ENCODE measurements at places on chromosomes 4 and X.

DNA sequence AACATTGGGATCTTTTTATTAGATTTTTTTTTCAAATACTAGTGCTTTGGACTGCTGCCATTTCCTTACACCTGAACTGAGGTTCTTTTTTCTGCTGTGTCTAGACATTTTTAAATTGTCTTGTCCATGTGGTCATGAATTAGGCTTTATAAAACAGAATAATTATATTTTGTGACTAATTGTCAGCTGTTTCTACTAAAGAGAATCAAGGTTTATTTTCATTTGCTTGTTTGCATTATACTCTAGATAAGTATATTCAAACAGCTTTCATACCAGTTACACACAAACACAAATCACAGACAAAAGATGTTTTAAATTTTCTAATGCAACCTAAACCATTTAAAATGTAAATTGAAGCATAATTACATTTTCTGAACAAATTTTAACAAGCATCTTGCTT is 194.7 kb downstream of the GALNTL6 start:
- no peak for DNase-seq

DNA sequence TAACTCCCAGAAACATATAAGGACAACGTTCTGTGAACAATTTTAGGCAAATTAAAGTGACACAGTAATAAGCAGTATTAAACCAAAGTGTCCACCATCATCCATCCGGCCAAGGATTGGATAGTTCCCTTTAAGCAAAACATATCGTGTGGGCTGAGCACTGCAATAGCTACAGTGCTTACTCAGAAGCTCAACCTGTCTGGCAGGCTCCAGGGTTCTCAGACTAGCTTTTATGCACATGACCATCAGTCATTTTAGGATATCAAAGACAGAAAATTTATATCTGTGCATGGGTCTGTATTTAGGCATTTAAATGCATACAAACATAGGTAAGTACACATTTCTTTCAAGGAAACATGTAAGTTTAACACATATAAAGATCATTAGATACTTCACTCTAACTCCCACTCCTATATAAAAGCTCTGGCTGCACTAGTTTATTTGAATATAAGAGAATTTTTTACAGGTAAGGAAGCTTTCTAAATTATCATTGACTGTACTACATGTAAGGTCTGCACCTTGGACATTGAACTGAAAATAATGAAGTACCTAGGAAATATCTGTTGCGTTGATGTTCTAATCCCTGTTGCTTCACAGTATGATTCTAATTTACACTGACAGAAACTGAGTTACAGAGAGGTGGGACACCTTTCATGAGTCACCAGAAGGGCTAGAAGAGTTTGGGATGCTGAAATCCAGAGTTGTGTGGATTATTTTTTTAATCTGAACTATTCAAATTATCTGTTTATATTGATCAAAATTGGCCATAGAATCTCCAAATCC is 67.6 kb downstream of the ELOVL6 start:
- no peak for DNase-seq

GRCh38 chr4:11165052-11165451 is 263.6 kb downstream of the HS3ST1 start:
- no peak for DNase-seq

DNA sequence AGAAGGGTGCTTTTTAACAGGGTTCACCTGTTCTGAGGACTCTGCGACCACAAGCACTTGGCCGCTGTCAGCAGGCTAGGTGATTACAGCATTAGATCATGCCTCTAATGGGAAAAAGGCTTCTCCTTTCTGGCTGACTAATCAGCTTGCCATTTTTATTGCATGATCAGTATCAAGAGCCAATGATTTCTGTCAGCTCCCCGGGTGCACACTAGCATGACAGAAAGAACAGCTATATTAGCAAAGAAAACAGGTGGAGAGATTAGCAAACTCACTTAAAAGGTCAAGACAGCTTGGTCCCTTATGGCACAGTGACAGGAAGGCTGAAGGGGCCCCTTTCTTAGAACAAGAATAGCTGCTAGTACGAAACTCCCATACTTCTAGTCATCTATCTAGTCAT is 170.0 kb downstream of the SMIM20 start:
- DNase-seq, result no peak

- DNase-seq, result no peak
Measured at GRCh38 chr4:88054901-88055300, 47.5 kb downstream of the PKD2 start.

- DNase-seq, result no peak
Measured at GRCh38 chr4:113603911-113604310, 157.6 kb downstream of the CAMK2D start.

- DNase-seq, result no peak
Measured at GRCh38 chr4:187795737-187796136, 199.8 kb upstream of the ZFP42 start.

DNA sequence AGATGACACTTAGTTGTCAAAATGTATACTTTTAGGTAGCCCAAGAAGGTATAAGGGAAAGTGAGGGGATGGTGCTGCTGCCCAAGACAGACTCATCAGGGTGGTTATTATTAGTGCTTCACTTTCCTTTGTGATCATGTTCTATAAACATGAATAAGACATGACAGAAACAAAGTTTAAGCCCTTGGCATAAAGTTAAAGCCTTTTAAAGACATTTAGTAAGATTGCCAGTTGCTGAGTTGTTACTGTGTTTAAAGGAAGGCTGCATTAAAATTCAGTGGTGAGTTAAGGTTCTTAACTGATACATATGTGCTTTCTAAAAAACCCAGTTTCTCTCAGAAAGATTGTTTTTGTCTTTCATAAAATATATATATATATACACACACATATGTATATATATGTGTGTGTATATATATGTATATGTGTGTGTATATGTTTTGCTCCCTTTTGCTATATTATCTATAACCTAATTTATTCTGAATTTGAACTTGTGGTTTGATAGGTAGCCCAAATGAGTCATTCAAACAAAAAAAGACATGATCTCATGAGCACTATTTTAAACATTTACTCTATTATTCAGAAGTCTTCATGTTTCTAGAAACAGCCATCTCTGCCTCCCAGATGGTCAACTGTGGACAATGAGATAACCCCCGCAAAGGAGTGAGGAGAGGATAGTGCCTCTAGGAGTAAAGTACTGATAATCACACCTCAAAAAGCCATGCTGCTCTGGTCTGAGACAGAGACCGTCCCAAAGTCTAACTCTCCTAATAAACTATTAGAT is 98.1 kb upstream of the OTUD4 start:
- DNase-seq, result no peak

GRCh38 chr4:168154546-168155277 is 62.4 kb downstream of the ANXA10 start:
- DNase-seq, result no peak

DNA sequence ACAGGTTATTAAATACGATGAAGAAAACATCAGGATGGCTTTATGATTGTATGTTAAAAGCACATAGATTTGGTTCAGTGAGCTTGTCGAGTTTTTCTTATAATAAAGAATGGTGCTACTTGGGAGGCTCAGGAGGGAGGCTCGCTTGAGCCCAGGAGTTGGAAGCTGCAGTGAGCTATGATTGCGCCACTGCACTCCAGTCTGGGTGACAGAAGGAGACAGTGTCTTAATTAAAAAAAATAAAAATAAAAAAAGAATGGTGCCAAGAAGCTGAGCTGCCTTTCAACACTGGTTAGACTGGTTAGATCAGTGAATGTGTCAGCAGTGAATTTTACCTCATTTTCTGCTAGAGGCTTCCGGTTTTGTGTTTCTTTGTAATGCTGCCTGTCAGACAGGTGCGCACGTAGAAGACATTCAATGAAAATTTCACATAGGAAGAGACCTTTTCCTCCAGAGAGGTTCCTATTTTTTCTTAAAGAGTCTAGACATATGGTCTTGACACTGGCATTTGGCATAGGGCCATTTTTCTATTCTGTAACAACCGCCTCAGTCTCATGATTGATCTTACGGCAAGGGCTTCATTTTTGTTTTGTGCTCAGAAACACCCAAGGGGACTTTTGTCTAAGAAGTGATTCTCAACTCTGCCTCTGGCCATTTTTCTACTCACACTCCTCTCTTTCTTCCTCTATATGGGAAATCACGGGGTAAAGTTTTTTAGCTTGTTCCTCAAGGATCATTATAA is 15.0 kb upstream of the ARSF start:
- DNase-seq, result no peak

DNA sequence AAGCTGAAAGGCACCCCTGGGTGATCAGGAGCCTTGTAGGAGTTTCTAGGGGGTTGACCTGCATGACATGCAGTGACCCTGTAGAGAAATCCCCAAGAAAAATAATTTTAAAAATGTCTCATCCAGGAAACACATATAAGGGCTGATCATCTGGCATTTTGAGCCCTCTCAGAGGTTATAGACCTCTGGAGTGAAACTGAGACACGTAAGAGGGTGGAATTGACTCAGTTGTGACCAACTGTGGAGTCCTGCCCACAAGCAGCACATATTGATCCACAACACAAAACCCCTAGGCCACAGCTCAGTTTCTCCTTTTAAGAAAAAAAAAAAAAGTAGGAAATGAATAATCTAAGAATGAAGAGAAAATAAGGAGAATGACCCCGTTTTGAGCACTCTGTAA is 32.5 kb upstream of the MTMR8 start:
- no peak for DNase-seq

- no peak for DNase-seq
Measured at GRCh38 chrX:150644422-150644821, 48.8 kb upstream of the MTMR1 start.

DNA sequence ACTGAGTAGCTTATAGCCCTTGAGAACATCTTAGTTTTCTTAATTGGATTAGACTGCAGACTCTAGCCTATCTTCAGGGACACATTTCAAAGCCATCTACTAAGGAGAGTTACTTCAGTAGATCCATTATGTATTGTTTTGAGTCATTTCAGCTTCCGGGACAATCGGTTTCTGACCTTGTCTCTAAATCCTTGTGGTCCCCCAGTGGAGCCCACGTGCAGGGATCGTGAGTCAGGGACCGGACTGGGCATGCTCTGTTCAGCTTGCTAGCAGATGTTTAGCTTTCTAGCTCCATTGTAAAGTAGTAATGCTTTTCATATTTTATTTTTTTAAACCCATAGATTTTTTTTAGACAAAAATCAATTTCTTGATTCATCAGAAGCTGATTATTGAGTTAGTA is 211.9 kb upstream of the PRPS2 start:
- DNase-seq, result no peak

- DNase-seq, result no peak
Measured at GRCh38 chr4:165714650-165715049, 158.4 kb upstream of the TLL1 start.

GRCh38 chrX:87063642-87064041 is 454.0 kb upstream of the KLHL4 start:
- no peak for DNase-seq

- DNase-seq, result no peak
Measured at GRCh38 chrX:69028006-69028760, 137.1 kb downstream of the PJA1 start.
